T-helper 22 cell (primary cell): ENCODE measurements at places on chromosomes 6 and 20.

DNA sequence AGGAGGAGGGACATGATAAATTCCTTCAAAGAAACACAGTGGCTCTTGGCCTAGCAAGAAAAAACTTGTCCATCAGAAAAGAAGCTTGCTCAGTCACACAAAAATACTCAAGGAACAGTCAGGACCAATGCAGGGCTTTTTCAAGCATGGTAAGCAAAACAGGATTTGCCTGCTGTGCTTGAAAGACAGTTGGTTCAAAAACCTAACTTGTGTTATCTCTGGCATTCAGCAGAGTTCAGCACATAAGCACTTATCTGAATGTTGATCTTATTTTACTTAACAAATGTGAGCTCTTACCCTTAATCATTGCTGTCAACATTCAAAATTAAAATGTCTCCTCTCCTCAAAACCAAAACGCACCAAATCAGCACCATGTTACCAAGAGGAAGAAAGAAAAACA, 38.3 kb downstream of the ATG5 start:
- no peak for DNase-seq

- DNase-seq = no peak
Observed at GRCh38 chr6:87070741-87071140, 24.2 kb downstream of the CGA start.

DNA sequence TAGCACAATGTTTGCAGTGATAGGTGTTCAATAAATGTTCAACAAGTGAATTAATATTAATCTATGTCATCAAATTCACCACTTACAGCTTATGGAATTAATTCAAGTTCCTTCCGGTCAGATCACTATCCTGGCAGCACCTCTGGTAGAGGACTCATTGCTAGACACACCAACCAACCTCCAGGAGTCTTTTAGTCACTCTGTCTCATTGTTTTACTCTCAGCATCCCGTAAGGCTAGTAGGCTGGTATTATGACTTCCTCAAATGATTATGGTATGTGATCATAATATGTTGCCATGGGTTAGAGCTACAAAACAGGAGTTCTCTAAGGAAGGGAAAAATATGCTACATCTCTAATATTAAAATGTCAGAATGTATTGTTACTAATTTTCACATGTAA, 21.7 kb upstream of the MMS22L start:
- DNase-seq = no peak

- no peak for DNase-seq
Observed at GRCh38 chr6:20599302-20600051, 65.2 kb downstream of the CDKAL1 start.

DNA sequence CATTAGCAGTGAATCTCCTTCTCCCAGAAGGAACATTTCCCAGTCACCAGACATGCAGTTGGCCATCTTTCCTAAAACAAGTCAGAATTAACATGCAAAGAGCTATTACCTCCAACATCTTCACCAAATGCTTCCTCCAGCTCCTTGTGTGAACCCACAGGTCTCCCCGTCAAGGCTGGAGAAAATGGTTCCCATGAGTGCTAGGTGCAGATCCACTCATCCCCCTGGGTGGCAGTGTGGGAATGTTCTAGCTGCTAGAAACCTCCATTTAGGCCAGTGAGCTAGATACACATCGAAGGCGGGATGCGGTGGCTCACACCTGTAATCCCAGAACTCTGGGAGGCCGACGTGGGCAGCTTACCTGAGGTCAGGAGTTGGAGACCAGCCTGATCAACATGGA, 603.9 kb upstream of the SLC35B3 start:
- no peak for DNase-seq

DNA sequence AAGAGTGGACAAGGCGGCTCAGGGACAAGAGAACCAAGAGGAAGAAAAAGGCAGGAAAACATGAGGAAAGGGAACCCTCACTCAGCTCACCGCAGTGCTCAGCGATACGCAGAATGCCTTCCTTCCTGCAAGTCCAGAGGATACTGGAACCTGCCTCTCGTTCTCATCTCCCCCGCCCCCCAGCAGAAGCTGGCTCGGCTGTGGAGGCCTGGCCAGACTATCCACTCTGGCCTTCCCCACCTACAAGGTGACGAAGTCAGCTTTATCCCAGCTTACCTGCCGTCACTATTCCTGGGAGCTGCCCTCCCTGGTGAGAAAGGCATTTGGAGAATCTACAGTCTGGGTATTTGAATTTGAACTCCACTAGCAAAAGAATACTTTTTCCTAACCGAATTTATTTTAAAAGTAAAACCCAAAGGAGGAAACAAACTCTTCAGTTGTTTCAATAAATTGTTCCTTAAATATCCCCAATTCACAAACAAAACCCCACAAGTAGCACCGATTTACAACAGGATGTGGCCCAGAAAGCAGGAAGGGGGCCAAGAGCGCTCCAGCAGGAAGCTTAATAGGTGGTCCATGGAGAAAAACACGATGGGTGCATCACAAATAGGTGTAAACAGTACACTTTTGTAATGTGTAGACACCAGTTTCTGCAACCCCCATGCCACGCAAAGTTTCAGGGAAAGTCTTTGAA, 2.1 kb upstream of the DIDO1 start:
- no peak for DNase-seq

DNA sequence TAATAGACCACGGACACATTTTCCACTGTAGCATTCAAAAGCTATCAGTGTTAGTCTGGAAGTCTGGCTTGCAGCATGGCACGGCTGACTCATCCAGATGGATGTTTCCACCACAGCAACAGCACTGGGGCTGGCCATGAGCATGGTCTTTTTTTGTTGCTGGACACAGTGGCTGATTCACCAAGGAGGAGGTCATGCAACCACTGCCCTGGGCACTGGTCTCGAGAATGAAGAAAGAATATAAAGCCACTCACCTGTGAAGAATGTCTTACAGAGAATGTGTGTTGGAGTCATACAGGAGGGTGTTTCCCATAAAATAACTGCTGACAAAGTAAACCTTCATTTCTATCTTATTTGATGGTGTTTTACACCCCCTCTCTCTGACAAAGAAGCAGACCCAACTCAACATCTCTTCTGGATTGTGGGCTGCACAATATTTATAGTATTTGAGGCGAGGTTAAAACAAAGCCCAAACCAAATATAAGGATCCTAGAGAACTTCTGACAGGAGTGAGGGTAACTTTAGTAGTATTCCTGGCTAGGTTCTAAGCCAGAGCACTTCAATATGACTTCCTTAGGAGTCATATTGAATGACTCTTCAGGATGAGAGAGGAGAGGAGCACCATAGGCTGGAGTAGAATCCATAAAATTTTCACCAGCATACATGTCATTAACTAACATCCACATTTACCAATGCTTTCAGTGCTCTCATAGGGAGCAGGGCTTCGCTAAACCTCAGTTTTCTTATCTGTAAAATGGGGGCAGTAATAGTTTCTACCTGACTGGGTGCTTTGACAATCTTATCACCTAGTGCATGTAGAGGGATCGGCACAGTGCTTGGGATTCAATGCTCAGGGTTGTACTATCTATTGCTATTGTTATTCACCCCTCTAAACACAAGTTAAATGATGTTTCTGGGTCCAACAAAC, 121.4 kb downstream of the KIF13A start:
- DNase-seq = no peak

GRCh38 chr6:110509617-110510241, 33.3 kb upstream of the SLC22A16 start:
- DNase-seq = no peak

- DNase-seq = peak; percentile 16
Observed at GRCh38 chr6:168884646-168885086, 369.0 kb downstream of the THBS2 start.

DNA sequence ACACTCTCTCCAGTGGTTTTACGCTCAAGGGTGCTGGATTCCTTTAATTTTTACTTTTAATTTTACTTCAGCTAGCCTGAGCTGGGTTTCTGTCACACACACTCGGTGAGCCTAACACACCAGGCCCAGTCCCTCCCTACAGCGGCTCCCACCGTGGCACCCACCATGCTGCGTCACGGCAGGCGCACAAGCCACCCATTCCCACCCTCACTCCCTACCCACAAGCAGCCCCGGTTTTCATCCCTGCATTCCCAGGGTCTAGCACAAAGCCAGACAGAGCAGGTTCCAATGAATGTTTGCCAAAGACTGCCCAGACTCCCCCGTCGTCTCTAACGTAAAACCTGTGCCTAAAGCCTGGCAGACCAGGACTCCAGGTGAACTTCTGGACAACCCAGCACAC, 50.3 kb downstream of the MYH7B start:
- DNase-seq = no peak

- no peak for DNase-seq
Observed at GRCh38 chr6:36533321-36533720, 14.0 kb downstream of the STK38 start.

DNA sequence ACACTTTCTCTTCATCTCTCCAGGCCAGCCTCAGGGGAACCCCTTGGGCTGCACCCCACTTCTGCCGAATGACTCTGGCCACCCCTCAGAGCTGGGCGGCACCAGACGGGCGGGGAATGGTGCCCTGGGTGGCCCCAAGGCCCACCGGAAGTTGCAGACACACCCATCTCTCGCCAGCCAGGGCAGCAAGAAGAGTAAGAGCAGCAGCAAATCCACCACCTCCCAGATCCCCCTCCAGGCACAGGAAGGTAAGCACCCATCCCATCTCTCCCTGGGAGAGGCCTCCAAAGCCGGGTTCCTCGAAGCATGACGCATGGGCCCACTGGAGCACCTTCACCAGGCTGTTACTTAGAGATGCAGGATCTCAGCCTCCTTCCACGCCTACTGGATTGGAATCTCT, 11.3 kb downstream of the MDFI start:
- DNase-seq = no peak

DNA sequence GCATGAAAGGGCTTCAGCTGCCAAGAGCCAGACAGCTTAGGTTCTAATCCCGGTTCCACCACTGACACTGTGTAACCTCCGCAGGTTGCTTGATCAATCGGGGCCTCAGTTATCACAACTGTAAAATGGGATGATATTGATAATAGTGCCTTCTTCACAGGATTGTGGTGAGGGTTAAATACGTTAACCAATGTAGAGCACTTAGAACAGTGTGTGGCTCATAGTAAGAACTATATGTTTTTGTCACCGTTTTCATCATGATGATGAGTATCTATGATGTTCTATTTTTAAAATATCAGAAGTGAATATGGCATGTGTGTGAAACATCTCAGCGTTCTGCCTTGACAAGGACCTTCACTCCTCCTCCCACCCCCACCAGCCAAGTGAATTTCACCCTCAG, 10.3 kb upstream of the MAPK13 start:
- DNase-seq = no peak

- DNase-seq = no peak
Observed at GRCh38 chr6:73742433-73742832, 46.4 kb downstream of the CD109 start.

- DNase-seq = no peak
Observed at GRCh38 chr20:13855613-13856012, 70.8 kb downstream of the NDUFAF5 start.

- no peak for DNase-seq
Observed at GRCh38 chr20:15986690-15987089, 586.6 kb downstream of the KIF16B start.

DNA sequence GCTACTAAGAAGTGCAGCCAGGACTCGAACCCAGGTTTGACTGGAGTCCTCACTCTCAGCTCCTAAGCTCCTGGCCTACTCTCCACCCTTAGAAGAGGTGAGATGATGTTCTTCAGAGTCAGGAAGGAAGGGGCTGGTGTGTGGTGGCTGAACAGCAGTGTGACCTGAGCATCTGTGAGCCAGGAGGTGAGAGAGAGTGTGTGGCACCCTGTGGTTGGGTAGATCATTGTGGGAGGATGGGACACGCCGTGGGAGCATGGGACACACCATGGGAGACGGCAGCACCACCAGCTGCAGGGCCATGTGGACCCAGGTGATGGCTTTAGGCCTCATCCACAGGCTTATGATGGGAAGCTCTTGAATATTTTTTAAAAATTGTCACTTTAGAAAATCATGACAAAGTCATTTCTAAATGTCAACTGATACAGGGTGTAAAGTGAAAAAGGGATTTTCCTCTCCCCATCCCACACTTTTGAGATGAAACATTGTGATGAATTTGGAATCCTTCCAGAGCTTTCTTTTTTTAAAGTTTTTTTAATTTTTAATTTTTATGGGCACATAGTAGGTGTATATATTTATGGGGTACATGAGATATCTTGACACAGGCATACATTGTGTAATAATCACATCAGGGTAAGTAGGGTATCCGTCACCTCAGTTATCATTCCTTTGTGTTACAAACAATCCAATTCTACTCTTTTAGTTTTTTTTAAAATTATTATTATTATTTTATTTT, 31.6 kb downstream of the SRC start:
- DNase-seq = no peak

GRCh38 chr6:111938710-111939109, 65.5 kb upstream of the FYN start:
- DNase-seq = no peak

- DNase-seq = no peak
Observed at GRCh38 chr20:9349249-9349648, 165.1 kb upstream of the LAMP5 start.

GRCh38 chr6:7424967-7425807, 35.6 kb downstream of the RIOK1 start:
- no peak for DNase-seq

DNA sequence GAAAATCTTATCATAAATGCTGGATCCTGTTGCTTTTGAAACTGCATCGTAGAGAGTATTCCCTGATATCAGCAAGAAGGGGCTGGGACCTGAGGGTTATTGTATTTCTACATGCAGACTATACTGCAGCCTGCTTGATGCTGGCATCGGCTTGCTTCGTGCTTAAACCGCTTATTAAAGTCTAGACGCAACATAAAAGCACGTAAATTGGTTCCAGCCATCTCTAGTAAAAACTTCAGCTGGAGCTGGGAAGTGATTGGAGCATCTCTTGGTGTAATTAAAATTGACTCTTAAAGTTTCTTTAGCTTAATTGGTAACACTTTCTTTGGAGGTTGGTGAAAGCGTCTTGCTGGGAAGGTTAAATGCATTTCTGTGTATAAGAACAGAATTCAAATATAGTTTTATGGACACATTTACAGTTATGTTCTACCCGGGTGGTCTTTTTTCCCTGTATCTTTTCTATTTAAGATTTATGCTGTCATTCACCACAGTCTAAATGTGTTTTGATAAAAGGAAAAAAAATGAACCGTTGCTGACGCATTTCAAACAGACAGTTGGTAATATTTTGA, 139.0 kb upstream of the JAG1 start:
- DNase-seq = no peak
